NCI-H1436 treated with DMSO at 0.1 percent for 48 hours (cell line): ENCODE measurements at places on chromosomes 2 and 18.

DNA sequence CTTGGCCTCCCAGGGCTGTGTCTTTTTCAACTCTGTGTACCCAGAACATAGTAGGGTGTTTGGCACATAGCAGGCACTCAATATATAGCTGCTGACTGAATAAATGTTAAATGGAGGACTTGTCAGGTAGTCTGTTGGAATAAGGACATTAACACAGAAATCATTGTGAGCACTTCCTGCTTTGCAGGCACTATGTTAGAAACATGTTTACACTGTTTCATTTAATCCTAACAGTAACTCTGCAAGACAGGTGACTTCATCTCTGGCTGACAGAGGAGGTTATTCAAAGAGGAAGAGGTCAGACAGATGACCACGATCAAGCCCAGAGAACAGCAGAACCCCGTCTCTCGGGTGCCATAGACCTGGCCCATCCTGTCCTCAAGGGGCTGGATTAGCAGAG lies 28.0 kb upstream of the PIEZO2 start:
- no peak for DNase-seq

DNA sequence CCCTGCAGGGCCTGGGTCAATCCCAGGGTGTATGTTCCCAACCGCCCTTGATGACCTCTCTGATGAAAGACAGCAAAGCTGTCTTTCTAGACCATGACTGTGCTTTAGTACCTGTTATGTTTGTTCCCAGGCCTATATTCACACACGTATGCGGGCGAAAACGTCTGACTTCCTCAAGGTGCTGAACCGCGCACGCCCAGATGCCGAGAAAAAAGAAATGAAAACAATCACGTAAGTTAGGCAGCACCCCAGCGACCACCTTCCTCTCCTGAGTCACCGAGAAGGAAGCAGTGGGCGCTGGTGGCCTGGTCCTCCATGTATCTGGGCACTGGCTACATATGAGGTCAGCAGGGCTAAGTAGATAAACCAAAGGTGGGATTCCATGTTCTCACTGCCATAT lies 11.1 kb upstream of the GPBAR1 start:
- no peak for DNase-seq

- no peak for DNase-seq
Measured at GRCh38 chr2:230642966-230643365, 69.7 kb upstream of the CAB39 start.

GRCh38 chr2:42567806-42568400 lies 529 bp upstream of the MTA3 start:
- DNase-seq: peak; percentile 3

GRCh38 chr2:11726384-11726783 lies 20.0 kb upstream of the LPIN1 start:
- no peak for DNase-seq

DNA sequence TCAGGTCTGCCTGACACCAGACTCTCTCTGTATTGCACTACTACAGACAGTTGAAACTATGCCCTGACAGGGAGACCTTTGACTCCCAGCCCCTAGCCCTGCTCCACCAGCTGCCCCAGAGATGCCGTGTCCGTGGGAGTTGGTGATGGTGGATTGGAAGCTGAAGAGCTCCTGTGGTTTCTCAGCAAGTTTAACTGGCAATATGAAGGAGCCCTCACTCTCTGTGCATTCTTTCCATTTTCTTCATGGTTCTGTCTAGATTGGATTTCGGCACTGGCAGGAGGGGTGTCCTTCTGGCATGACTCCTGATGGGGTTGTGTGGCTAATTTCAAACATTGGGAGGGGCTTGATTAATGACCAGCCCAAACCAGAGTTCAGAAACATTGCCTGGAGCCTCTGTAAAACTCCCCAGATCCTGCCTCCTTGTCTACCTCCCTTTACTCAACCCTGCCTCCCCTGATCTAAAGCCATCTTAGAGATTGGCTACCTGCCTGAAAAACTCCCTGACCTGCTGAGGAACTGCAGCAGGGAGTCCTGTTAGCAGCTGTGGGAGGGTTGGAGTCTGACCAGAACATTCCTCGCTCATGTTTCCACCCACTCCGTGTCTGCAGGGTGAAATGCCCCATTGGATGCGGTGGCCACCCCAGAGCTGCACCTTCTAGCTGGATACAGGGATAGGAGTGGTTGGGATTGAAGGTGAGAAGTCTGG lies 206.9 kb upstream of the SPRED2 start:
- no peak for DNase-seq

- no peak for DNase-seq
Measured at GRCh38 chr18:64752707-64753106, 603.8 kb upstream of the LINC00305 start.

DNA sequence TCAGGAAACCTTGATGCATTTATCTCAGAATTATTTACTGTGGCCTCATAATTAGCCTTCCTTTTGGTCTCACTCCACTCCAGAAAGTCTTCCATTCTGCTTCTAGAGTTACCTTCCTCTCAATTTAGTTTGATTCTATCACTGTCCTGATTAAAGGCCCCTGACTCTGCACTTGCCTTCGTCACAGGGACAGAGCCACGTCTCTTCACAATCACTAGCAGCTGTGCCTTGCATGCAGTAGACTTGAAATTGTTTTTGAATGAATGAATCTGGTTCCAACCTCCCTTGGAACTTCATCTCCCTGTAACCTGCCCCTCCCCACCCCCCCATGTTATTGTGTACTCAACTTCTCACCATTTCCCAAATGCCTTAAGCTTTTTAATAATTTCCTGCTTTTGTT lies 52.4 kb downstream of the OSBPL6 start:
- DNase-seq: no peak

DNA sequence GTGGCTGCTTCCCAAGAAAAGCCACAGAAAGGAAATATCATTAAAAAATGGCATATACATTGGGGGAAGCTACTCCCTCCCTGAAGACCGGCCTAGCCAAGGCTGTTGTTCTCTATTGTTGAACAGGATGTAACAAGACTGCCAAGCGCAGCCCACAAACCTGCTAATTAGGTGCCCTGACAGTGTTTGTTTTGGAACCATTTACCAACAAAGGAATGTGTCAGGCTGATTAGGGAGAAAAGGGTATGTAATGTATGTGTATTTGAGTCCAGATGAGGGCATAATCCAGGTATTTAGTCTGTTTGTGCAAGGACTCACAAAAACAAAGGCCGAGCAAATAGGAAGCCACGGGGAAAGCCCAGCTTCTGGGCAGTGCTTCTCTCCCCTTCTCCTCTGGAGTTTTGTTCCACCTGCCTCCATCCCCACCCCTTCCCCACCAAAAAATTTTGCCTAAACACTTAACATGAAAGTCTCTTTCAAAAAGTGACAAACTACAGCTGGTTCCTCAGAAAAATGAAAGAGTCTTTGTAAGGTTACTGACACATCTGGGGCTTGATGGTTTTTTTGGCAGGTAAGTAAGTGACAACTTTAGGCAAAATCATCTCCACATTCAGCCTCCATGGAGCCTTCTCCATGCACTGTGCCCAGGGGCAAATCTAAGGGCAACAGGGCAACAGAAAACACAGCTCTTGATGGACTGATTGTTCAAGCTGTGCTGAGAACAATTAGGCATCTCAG lies 78.3 kb upstream of the FZD5 start:
- peak; percentile 76 for DNase-seq

- no peak for DNase-seq
Measured at GRCh38 chr2:3313781-3314375, 63.7 kb downstream of the EIPR1 start.

- DNase-seq: no peak
Measured at GRCh38 chr2:8659092-8659734, 22.6 kb upstream of the ID2 start.

DNA sequence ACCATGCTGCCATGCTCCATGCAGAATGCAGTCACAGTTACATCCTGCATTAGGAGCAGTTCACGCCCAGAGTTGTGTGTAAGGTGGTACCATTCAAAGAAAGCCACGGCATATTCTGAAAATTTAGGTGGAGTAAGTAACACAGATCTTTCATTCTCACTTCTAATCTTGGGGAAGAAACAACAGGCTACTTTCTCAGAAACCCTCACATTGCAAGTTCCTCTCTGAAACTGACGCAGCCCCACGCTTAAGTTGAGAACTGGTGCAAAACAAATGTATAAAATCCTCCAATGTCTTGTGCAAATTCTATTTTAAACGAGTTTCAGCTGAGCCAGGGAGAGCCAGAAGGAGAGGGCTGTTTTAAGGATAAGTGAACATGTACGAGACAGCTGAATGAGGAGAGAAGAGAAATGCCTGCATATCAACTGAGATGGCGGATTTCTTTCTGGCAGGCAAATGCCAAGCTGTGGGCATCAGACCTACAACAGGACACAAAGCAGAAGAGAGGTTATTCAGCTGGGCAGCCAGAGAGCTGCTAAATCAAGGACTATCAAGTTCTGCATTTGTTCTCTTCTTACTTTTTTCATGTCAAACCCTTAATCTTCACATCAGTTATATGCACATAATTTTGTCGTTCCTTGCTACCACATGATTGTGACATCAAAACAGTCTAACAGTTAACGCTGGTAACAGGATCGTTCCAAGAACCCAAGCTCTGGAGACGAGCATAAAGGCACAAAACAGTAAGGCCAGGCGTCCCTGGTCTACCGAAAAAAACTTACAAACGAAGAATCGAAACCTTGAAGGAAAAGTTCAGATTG lies 6.4 kb downstream of the ARL4C start:
- no peak for DNase-seq

- DNase-seq: no peak
Measured at GRCh38 chr2:7703543-7704144, 786.4 kb downstream of the RNF144A start.

- no peak for DNase-seq
Measured at GRCh38 chr2:107285621-107286299, 399.8 kb upstream of the ST6GAL2 start.
